Activated CD8-positive, alpha-beta T cell treated with anti-CD3 and anti-CD28 coated beads, Interleukin-2, amount 10 ng/mL, durations not matched to agents 7 days and 5 days (primary cell): ENCODE measurements at places on chromosomes 3 and 15. TPM values are rescaled to one million over a fixed set of nuclear protein-coding genes. Genes with fewer than 3 reads are reported as not detected.

HAPLN3 gene
- 79.0 TPM for total RNA-seq

PIF1 gene
- total RNA-seq = 71.1 TPM

DNA sequence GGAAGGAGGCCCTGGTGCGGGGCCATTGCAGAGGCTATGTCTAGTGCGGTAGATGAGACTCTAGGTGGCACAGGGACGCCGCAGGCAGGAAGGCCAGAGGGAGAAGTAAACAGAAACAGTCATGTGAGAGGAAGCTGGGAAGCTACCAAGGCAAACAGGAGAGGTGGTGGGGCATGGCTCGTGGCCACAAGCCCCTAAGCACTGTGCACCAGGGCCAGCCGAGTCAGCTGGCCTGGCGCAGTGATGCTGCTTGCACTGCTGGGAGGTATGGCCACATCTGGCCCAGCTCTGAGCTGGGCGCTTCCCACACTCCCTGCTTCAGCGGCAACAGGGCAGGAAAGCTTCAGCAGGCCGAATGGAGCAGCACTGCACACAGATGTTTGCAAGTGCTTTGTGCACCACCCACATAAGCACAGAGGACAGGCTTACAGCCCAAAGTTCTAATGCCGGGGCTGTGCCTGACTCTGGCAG, 76.6 kb downstream of the SRGAP3 start:
- peaks cover 40% of the 10 kb centered on the region for H3K4me1 ChIP-seq
- no peak overlapping the region for H3K27ac ChIP-seq
- peaks cover 4% of the 10 kb centered on the region for H3K27me3 ChIP-seq

SAMMSON gene
- total RNA-seq = not detected
